ENCODE measurements at places on chromosomes 11 and 22.

GRCh38 chr22:50531962-50532674, 2.3 kb upstream of the TYMP start:
- DNase-seq, result no peak

GRCh38 chr11:32253706-32254105, 162.8 kb downstream of the RCN1 start:
- no peak for DNase-seq

DNA sequence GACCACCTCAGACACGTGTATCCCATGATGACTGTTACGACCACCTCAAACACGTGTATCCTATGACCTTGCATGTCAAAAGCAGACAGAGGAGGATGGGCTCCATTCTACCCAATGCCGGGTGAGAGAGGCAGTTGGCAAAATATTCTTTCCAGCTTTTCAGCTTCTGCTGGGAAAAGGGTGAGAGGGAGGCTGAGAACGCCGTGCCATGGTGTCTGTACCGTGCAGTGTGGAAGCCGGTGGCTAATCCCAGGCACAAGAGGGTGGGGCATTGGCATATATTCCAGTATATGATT, 1478.4 kb downstream of the TBC1D22A start:
- DNase-seq, result no peak

- DNase-seq, result no peak
Measured at GRCh38 chr11:34994854-34995253, 78.4 kb downstream of the PDHX start.

- DNase-seq, result no peak
Measured at GRCh38 chr22:47128216-47128615, 365.8 kb downstream of the TBC1D22A start.

GRCh38 chr11:75496305-75496752, 29.4 kb downstream of the GDPD5 start:
- DNase-seq, result no peak

GRCh38 chr11:64848826-64849597, 4.6 kb upstream of the CDC42BPG start:
- no peak for DNase-seq

GRCh38 chr11:122229481-122230384, 113.7 kb upstream of the BLID start:
- DNase-seq, result no peak

- DNase-seq, result no peak
Measured at GRCh38 chr11:64891215-64891848, 12.9 kb upstream of the EHD1 start.

DNA sequence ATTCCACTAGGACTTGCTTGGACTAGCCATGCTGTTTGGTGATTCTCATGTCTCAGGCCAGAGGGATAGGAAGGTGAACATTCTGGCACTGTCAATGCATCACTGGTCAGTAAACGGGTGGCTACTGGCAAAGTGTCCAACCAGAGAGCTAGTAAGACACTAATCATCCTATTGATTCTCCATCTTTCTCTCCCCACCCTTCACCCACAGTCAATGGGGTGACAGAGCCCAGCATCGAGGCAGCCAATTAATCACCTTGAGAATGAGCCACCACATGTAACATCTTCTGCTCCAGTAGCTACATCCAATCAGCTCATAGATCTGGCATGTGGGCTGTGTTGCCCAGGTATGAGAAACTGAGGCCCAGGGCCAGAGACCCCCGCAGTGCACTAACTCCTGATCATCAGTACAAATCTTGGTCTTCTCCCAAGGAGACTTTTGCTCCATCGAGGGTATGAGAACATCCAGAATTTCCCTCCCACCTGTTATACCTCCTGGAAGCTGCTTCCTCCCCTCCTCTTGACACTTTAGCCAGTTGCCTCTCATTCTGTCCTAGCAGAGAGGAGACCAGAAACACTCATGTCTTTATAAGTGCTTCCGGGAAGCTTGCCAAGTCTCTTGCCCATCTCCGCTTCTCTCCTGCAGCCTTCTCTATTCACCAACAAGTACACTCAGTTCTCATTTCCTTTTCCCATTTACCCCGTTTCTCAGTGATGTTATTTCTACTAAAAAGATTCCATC, 17.0 kb downstream of the HTR3A start:
- no peak for DNase-seq

DNA sequence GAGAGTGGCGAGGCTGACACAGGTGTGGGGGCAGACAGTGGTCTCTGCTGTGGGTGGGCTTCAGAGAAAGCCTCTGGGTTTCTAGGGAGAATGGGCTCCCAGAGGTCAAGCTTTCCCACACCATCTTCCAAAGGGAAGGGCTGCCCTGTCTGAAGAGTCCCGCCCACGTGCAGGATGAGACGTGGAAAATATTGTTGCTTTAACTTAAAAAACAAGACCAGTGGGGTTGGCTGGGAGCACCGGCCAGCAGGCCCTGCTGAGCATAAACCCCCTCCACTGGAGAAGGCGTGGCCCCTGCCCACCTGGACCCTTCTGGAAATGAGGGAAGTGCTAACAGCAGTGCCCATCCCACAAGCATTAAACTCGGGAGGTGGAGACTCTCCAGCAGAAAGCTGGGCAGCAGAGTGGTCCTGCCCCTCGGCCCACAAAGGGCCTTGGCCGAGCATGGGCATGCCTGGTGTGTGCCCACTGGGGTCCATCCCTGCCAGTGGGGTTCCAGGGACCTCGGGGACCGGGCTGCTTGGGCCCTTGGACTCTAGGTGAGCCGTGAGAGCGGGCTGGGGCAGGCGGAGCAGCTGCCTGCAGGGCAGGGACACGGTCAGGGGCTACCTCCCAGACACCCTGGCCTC, 15.4 kb downstream of the SELENOO start:
- no peak for DNase-seq

- no peak for DNase-seq
Measured at GRCh38 chr11:130070846-130071200, 1.1 kb downstream of the APLP2 start.

- no peak for DNase-seq
Measured at GRCh38 chr11:2440646-2441045, 3.7 kb downstream of the TRPM5 start.

DNA sequence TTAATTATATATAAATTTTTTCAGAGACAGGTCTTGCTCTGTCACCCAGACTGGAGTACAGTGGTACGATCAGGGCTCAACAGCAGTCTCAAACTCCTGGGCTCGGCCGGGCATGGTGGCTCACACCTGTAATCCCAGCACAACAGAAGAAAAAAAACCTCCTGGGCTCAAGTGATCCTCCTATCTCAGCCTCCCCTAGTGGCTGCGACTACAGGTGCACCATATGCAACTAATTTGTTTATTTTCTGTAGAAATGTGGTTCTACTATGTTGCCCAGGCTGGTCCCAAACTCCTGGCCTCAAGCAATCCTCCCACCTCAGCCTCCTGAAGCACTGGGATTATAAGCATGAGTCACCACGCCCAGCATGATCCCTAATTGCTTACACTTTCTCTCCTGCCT, 56.1 kb upstream of the SLC35C1 start:
- no peak for DNase-seq

- DNase-seq, result no peak
Measured at GRCh38 chr11:96664110-96664509, 274.3 kb downstream of the JRKL start.

GRCh38 chr11:8023831-8024555, 36.9 kb downstream of the EIF3F start:
- no peak for DNase-seq

DNA sequence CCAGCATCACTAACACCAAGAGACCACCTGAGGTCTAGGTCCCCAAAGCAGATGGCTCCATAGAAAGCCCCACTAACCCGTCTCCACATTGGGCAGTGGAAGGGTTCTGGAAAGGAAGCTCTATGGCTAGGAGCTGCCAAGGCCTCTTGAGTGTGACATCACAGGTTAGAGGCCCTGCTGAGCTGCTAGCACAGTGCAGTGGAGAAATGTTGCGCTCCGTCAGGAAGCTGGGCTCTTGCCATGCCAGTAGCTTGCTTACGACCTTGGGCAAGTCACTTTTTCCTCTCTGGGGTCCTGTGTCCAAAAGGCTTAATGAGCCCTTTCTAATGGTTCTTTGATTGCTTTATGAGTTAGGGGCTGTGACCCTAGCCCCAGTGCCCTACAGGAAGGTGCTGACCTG, 10.6 kb downstream of the PIK3IP1 start:
- DNase-seq, result no peak

DNA sequence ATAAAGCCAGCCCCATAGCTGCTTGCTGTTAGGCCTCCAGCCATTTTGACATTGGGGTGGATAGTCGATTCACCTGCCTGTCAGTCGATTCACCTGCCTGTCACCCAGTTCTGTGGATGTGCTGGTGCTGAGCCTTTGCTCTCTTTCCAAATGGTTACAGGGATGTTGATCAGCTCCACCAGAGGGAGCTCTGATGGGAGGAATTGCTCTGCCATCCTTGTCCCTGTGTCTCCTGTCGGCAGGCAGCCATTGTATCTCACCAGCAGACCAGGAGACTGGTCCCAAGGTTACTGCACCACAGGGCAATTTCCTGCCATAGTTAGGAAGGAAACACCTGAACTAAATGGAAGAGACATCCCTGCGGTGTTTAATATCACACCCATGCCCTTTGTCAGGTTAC, 6.1 kb downstream of the MPEG1 start:
- no peak for DNase-seq

GRCh38 chr11:126546191-126546590, 190.7 kb downstream of the ST3GAL4 start:
- DNase-seq, result no peak

DNA sequence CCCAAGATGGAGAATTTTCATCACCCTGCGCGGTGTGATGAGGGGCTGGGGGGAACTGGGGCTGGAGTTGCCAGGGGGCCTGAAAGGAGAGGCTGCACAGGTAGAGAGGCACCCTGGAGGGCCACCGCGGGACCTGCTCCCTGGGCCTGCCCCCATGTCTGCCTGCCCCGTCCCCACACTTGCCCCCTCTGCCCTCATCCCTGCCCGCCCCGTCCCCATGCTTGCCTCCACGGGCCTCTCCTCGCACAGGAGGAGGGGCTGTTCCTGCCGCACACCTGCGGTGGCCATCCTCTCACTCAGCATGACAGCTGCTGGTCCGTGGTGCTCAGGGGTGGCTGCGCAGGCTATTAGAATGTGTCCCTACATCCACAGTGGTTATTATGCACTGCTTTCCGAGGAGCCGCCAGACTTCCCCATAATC, 43.5 kb downstream of the LINC01488 start:
- DNase-seq, result no peak

DNA sequence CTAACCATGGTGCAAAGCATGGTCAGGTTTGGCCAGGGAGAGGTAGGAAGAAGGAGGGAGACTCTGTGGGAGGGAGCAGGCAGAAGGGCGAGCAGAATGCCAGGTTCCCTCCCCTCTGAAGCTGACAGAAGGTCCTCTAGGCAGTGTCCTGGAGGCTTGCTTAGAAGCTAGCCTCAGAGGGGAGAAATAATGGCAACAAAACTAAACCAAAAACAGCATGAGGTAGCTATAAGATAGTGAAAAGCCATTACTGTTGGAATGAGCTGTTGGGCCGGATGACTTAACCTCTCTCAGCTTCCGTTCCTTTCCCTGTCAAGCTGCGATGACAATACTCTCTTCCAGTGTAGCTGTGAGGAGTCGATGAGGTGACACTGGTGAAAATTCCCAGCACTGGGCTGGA, 36.6 kb downstream of the RASSF10 start:
- DNase-seq, result no peak

DNA sequence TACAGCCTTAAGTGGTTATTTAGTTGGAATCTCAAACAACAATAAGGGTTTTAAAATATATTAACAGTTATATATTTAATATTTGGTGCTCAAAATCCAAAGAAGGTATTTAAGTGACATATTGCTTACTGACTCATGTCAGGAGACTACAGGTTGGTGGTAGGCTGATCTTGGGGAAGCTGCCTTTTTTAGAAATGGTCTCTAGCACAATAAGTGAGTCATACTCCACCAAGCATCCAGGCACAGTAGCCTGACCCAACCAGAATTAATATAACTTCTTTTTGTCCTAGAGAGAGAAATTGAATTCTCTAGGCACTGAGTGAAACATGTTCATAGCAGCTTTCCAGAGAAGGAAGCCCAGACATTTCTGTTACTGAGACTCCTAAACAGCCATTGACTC, 868.5 kb upstream of the TENM4 start:
- no peak for DNase-seq

Measured in epithelial cell of prostate (primary cell).